Fibroblast of lung (primary cell): ENCODE measurements at places on chromosomes 7 and 10. TPM values are rescaled to one million over a fixed set of nuclear protein-coding genes. Genes with fewer than 3 reads are reported as not detected.

DNA sequence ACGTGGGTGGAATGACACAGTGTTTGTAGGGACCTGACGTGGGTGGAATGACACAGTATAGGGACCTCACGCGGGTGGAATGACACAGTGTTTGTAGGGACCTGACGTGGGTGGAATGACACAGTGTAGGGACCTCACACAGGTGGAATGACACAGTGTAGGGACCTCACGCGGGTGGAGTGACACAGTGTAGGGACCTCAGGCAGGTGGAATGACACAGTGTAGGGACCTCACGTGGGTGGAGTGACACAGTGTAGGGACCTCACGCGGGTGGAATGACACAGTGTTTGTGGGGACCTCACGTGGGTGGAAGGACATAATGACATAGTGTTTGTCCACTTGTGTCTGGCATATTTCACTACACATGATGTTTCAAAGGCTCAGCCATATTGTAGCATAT is 19.3 kb downstream of the PPP2R2D start:
- no peak overlapping the region for H3K4me3 ChIP-seq
- no peaks in the 10 kb centered on the region for H3K27me3 ChIP-seq
- H3K4me1 ChIP-seq = no peaks in the 10 kb centered on the region
- H3K27ac ChIP-seq = no peak overlapping the region
- DNase-seq = no peak

TFEC gene
- total RNA-seq = under 0.01 and 0.17 TPM in 2 replicates

GRCh38 chr7:77531038-77531437 is 6.1 kb upstream of the PTPN12 start:
- no peak overlapping the region for H3K4me3 ChIP-seq
- no peaks in the 10 kb centered on the region for H3K36me3 ChIP-seq
- H3K27me3 ChIP-seq = no peaks in the 10 kb centered on the region

DNA sequence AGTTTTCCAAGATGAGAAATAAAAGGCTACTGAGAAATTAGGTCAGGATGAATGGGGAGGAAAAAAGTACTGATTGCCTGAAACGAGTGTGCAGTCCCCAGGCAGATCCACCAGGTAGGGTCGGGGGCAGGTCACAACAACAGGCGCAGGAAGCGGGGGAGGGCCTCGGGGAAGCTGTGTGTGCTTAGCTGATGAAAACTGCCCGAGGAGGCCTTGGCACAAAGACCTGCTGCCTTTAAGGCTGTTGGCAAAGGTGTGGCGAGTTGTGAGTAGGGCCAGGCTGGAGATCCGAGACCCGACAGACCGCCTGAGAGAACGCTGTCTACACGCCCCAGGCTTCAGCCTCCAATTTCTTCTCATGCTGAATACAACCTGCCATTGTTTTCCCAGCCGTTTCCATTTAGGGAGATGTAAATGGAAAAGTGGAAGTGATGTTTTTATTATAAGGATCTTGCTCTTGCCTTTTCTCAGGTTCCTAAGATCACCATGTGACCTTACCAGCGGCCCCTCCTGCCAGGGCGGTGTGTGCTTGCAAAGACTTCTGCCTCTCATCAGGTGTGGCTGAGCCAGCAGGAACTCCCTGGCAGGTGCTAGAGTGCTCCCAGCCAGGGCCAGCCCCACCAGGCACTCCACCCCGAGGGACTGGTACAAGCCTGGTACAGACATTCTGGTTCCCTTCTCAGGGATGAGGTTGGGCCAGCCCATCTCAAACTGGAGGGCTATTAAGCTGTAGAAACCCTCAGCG is 60.8 kb downstream of the DLG5 start:
- H3K27me3 ChIP-seq = no peaks in the 10 kb centered on the region
- H3K4me3 ChIP-seq = no peak overlapping the region
- no peak for DNase-seq
- no peak overlapping the region for H3K27ac ChIP-seq
- H3K4me1 ChIP-seq = peaks cover 3% of the 10 kb centered on the region
- H3K36me3 ChIP-seq = no peaks in the 10 kb centered on the region

DNA sequence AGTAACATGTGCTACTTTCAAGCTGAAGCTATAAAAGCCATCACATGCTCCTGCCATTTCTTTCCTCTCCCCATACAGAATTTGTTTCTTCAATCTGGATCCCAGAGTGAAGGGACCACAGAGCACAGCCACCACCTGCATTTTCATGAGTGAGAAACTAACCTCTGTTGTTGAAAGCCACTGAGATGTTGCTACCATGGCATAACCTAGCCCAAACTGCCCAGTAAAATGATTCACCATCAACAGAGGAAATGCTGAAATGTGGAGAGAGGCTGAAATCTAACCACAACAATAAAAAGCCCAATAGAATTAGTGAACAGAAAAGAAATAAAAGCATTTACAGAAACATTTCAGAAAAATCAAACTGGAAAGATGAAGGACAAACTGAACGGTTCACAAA is 125.2 kb downstream of the AMPH start:
- H3K4me1 ChIP-seq = no peaks in the 10 kb centered on the region
- no peaks in the 10 kb centered on the region for H3K27me3 ChIP-seq
- peak; percentile 2 for DNase-seq
- no peak overlapping the region for H3K4me3 ChIP-seq
- H3K36me3 ChIP-seq = no peaks in the 10 kb centered on the region

GRCh38 chr10:2650328-2650727 is 417.0 kb upstream of the PFKP start:
- no peak overlapping the region for H3K4me3 ChIP-seq
- H3K4me1 ChIP-seq = no peaks in the 10 kb centered on the region
- no peak overlapping the region for H3K27ac ChIP-seq
- no peaks in the 10 kb centered on the region for H3K27me3 ChIP-seq
- H3K36me3 ChIP-seq = no peaks in the 10 kb centered on the region
